Temporal lobe (tissue), 4 donors: ENCODE measurements at places on chromosomes 12 and 14. TPM values are rescaled to one million over a fixed set of nuclear protein-coding genes. Genes with fewer than 3 reads are reported as not detected.

TMEM260 gene
- 18.9 TPM for total RNA-seq

TULP3 gene
- total RNA-seq, result 13.0 TPM

HCAR1 gene
- 0.49 TPM for total RNA-seq

ANO2 gene
- 2.0 TPM for total RNA-seq

MMP17 gene
- 22.4 TPM for total RNA-seq

LUM gene
- total RNA-seq, result 16.7 TPM
